ENCODE measurements at places on chromosomes 5 and 9.

DNA sequence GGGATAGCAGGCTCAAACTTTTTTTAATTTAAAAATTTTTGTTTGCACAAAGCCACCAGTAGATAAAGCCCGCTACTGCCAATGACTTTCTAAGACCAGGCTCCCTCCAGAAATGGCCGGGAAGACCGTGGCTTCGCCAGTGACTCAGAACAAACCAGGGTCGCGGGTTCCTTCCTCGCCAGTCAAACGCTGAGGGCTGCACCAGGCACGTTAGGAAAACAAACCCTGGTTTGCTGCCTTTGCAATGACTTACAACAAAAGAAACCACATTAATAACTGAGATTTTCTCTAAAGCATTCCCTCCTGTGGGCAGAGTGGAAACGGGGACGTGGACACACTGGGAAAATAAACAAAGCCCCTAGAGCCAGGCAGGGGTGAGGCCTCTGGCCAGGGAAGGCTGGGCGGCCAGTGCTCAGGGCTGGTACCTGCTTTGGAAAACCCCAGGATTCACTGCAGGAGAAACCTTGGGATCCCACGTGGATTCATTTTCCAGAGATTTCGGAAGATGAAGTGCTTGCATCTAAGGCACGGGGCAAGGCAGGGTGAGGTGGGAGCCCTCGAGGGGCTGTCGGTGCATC, 3.8 kb downstream of the PRRX2 start:
- no peak for DNase-seq

- DNase-seq: no peak
Measured at GRCh38 chr9:134634176-134634575, 7.4 kb upstream of the COL5A1 start.

DNA sequence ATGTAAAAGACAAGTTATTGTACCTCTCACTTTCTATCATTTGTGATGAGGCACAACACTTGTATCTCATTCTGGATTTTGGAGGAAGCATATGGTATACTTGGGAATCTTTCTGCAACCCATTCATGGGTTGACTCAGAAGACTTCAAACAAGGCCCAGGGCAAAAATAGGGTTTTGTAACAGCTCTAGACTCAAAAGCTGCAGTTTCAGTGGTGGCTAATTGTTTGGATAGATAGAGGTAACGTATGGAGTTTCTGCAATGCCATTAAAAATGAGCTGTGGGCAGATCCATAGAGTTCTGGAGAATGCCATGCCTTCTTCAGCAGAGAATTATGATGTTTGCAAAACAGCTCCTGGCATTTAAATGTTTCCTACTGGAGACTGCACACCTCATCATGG, 279.6 kb upstream of the VLDLR start:
- DNase-seq: no peak

DNA sequence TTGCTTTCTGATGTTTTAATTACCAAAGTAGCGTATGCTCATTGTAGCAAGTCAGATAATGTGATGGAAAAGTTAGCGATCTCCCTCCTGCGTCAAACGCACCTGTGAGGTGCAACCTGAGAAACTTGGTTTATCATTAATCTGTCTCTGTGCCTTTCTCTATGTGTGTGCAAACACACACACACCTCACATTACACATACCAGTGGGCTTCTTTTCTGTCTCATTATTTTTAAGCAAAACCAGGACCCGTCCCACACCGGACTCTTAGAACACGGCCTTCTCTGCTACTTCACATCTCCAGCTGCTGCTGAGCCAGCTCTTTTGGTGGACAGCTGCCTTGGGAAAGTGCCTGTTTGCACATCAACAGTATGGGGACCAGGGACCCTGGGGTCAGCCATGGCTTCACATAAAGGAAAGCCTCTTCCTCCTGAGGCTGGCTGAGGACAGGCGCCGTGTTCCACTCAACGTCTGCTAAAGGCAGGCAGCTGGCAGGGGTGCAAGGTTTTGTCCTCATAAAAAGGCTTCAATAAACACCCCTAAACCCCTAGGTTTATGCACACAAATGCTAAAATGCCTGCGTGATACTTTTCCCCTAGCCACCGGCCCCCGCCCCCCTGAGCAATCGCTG, 44.2 kb downstream of the MRPL36 start:
- DNase-seq: no peak

- DNase-seq: no peak
Measured at GRCh38 chr9:23855873-23856604, 30.0 kb upstream of the ELAVL2 start.

GRCh38 chr5:16733331-16734006, 116.7 kb upstream of the RETREG1 start:
- no peak for DNase-seq

- DNase-seq: no peak
Measured at GRCh38 chr9:83185488-83186154, 122.7 kb upstream of the RASEF start.

DNA sequence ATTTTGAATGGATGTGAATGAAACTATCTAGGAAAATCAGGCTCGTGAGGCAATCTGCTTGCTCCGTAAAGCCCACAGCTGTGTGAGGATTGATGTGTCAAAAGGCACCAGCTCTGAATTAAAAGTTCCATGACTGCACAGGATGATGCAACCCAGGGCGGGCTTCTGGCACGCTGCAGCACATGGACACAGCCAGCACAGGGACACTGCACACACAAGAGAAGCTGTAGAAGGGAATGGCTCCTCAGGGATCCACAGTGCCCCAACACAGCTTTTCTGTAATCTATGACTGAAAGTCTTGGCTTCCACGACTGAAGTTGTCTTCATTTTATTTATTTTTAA, 151.0 kb downstream of the GCNT1 start:
- DNase-seq: no peak

DNA sequence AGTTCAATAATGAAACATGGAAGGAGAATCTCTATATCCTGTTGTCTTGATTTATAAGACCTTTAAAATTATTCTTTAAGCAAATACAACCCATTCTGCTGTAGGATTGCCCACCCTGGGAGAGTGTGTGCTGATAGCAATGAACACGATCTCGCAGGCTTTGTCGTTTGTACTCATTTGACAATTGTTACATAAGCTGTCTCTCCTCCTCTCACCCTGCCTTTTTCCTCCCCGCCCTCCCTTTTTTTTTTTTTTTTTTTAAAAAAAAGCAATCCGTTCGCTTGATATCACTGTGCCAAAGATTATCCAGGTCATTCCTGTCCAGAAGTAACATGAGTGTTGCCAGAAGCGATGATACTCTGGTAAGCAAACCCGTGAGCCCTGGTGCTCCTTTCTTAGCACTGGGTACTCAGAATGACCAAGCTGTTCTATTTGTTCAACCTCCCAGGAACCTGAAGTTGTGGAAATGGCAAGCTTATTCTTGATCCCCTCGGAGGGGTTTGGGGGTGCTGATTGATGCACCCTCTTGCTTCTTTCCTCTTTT, 82.7 kb upstream of the CTSL start:
- DNase-seq: no peak

DNA sequence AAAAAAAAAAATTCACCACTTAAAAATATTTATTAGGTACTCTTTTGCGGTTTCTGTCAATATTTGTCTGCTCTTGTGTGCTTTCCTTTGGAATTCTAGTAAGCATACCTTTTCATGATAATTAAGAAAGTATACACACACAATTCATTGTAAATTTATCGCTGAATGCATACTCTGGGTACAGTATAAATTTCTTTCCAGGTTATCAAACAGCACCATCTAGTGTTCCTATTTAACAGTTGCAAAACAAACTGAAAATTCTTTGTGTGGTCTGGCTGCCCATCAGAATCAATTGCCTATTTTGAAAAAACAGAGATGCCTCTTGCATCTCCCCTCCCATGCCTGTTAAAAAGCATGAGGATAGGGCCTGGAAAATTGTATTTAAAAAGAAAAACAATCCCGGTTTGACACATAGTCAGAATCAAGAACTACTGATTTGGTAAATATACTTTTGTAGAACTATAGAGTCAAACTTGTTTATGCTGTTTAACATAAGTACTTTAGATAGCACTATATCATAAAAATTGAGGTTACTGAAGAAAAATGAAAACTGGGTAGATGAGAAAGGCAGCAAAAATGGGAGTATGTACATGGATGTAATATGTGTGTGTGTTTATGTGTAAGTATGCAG, 16.2 kb downstream of the PGGT1B start:
- DNase-seq: no peak

- DNase-seq: no peak
Measured at GRCh38 chr5:35884191-35884769, 27.6 kb downstream of the IL7R start.
